ENCODE measurements at places on chromosomes 7 and 10.

DNA sequence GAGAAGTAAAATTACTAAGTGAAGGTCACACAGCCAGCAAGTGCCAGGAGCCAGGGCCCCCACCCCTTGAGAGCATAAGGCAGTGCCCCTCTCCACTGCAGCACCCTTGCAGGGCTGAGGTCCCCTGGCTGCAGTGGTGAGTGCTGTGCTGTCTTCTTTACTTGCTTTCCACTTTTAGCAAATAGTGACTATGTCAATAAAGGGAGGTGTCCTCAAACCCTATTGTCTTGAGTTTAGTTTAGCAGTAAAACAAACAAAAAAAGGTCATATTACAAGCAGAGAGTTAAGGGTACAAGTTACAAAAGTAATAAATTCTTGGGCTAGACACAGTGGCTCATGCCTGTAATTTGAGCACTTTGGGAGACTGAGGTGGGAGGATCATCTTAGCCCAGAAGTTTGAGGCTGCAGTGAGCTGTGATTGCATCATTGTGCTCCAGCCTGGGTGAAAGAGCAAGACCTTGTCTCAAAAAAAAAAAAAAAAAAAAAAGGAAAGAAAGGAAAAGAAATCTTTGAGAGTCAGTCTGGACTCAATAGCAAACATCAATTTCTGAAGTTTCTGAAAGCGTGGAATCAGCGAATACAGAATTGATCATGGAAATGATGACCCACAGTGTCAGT lies 39.0 kb upstream of the KIF5B start:
- DNase-seq: no peak

GRCh38 chr7:23523486-23524075 lies 8.2 kb downstream of the TRA2A start:
- DNase-seq: no peak

GRCh38 chr7:135253851-135254771 lies 20.5 kb downstream of the STRA8 start:
- DNase-seq: no peak

DNA sequence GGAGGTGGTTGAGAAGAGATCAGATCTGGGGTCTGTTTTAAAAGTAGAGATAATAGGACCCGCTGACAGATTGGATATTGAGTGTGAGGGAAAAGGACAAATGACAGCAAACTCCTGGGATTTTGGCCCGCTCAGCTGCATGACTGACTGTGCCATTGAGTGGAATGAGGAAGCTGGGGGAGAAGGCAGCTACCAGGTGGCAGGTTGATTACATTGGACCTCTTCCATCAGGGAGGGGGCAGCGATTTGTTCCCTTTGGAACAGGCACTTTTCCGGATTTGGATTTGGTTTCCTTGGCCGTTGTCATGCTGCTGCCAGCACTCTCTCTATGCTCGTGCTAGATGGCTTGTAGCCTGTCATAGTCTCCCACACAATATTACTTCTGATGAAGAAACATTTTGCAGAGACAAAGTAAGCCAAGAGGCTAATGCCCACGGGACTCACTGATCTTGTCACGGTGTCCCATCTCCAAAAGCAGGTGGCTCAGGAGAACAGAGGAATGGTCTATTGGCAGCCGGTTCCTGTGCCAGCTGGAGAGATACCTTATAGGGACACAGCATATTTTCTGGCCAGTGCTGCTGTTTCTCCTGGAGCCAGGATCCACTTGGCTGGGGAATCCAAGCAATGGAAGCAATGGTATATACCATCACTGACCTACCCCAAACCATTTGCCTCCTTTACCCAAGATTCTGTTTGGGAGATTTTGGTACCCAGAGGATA lies 69.1 kb upstream of the WAC start:
- DNase-seq: no peak
